ENCODE measurements at places on chromosomes 12 and 14.

DNA sequence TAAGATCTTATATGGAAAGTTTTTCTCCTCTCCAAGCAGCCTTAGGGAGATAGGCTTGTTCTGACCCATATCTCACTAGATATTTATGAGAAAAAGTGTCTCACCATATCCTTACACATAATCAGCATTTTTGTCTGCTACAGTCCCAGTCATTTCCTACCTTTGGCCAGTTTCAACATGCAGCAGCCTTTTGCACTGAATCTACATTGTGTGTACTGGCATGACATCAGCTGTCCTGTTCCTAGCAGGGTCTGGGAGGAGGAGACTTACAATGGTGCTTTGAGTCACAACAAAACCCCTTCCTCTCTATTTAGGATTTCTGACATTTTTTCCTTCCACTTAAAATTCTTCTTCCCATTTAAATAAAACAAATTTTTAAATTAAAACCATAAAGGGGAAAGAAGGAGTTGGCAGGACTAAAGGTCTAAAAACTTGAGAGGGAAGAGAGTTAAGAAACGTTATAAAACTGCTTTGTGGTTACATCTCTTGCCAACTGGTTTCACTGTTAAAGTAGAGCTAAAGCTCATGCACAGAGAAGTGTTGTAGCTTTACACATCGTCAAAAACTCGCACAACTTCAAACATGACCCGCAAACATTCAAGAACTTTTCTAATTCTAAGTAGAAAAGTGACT lies 53.3 kb upstream of the CERS5 start:
- no peak for DNase-seq

GRCh38 chr14:104290756-104291122 lies 152.4 kb downstream of the KIF26A start:
- no peak for DNase-seq

- DNase-seq = no peak
Observed at GRCh38 chr12:112191840-112192321, 66.5 kb downstream of the TRAFD1 start.

- DNase-seq = no peak
Observed at GRCh38 chr14:95130549-95130948, 26.8 kb downstream of the DICER1 start.

GRCh38 chr14:68376067-68376779 lies 416.6 kb downstream of the ZFP36L1 start:
- DNase-seq = no peak

GRCh38 chr12:76156314-76156713 lies 71.8 kb upstream of the NAP1L1 start:
- no peak for DNase-seq

DNA sequence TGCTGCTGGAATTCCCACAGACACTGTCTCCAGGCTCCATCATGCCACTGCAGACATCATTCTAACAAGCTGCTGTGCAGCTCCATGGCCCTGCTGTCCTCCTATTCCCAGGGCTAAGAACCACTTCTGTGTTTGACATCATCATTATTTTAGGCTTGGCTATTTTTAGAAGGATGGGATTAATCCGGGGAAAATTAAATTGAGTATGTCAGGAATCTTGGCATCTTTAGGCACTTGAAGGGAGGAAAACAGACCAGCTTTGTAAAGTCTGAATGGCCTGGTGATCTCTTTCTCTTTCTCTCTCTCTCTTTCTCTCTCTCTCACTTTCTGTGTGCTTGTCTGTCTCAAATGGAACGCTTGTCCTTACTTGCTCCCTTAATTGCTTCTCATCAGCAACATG lies 568.3 kb upstream of the FLRT2 start:
- DNase-seq = no peak

- DNase-seq = no peak
Observed at GRCh38 chr12:22254478-22254877, 80.0 kb downstream of the ST8SIA1 start.

GRCh38 chr12:52601671-52602070 lies 408 bp upstream of the KRT72 start:
- no peak for DNase-seq

DNA sequence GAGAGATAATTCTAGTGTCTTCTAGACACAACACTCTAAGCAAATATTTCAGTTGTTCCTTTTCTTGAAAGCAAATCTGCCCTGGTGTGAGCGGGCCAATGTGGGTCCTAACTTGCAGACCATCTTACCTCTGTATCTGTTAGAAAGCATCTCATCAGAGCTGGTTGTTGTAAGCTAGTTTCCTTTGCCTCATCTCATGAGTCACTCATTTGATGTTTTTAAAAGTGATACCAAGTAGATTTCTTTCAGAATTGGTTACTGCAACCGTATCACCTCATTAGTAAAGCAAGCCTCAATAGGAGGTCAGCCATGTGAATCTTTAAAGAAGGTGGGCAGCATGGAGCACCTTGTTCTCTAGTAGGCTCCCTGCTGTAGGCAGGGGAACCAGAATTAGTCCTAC lies 78.6 kb downstream of the DAAM1 start:
- no peak for DNase-seq

- no peak for DNase-seq
Observed at GRCh38 chr12:4422985-4423384, 22.6 kb downstream of the FGF6 start.

- DNase-seq = no peak
Observed at GRCh38 chr12:65944637-65945036, 120.4 kb downstream of the HMGA2 start.

- no peak for DNase-seq
Observed at GRCh38 chr14:24133735-24134134, 2.3 kb upstream of the PSME1 start.

DNA sequence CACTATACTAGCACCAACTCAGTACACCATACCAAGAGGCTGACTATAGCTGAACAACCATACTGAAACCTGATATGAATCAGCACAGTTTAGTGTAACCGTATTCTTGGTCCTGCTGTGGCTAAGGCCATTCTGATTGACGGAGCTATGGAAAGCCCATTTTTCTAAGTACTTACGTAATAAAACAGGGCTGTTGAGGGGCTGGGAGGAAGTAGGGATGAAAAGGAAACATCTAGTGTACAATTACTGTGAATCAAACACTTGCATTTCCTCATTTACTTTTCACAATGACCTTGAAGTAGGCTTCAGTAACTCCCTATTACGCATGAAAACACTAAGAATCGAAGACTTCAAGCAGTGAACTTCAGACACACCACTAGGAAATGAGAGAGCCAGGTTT lies 198.2 kb downstream of the BTG1 start:
- DNase-seq = no peak

DNA sequence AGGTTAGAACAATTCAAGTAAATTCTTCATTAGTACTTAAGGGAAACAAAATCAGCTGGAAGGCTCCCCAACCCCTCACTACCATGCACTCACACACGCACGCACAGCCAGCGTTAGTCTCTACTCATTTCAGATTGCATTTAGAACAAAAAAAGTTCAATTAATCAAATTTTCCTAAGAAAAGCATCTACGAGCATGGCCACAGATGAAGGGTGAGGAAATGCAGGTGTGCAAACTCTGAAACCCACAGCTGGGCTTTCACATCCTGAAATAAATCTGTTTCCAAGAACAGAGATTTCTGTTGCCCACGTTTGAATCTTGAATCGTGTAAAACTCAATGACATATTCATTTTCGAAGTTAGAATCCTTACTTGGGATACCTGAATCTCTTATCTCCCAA lies 62.6 kb downstream of the SEL1L start:
- no peak for DNase-seq

- no peak for DNase-seq
Observed at GRCh38 chr12:25056486-25057130, 107.7 kb upstream of the BCAT1 start.

- no peak for DNase-seq
Observed at GRCh38 chr14:33510063-33510481, 440.8 kb downstream of the EGLN3 start.

DNA sequence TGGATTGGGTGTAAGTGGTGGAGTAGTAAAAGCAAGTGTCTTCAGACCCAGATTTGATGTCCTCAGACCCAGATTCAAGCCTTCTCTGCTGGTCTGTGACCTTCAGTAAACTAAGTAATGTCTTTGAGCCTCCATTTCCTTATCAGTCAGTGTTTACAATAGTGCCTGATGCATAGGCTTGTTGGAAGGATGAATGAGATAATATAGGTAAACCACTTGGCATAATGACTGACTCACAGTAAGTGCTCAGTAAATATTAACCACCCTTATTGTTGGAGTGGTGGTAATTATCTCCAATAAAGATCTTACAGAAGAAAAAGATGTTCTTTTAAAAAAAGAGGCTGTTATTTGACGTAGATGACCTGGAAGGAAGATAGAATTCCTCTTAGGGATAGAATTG lies 86.2 kb downstream of the IGF1 start:
- no peak for DNase-seq

GRCh38 chr12:40834321-40834720 lies 142.1 kb downstream of the CNTN1 start:
- no peak for DNase-seq

DNA sequence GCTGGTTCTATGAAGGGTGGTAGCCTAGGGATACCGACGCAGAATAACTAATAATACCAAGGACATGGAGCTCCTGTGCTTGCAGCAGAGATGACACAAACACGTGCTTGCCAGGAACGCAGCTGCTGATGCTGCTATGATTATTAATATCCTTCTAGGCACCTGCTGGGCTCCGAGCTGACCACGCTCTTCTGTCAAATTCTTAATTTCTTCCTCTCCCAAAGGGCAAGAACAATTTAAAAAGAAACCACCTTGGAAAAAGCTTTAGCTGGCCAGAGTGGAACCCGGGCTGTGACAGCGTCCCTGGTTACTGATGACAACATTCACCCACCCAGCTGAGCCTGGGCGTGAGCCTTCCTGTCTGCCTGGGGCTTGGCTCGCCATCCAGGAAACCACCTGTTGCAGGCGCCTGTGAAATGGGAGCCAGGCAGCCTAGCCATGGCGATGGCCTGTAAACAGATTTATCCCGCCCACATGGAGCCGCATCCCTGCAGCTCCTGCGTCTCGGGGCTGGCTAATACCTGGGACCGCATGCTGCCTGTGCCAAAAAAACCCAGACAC lies 28.8 kb downstream of the CLMN start:
- peak; percentile 63 for DNase-seq

GRCh38 chr12:75439048-75439447 lies 41.5 kb upstream of the GLIPR1 start:
- no peak for DNase-seq

GRCh38 chr14:71996610-71997009 lies 64.4 kb downstream of the RGS6 start:
- no peak for DNase-seq

DNA sequence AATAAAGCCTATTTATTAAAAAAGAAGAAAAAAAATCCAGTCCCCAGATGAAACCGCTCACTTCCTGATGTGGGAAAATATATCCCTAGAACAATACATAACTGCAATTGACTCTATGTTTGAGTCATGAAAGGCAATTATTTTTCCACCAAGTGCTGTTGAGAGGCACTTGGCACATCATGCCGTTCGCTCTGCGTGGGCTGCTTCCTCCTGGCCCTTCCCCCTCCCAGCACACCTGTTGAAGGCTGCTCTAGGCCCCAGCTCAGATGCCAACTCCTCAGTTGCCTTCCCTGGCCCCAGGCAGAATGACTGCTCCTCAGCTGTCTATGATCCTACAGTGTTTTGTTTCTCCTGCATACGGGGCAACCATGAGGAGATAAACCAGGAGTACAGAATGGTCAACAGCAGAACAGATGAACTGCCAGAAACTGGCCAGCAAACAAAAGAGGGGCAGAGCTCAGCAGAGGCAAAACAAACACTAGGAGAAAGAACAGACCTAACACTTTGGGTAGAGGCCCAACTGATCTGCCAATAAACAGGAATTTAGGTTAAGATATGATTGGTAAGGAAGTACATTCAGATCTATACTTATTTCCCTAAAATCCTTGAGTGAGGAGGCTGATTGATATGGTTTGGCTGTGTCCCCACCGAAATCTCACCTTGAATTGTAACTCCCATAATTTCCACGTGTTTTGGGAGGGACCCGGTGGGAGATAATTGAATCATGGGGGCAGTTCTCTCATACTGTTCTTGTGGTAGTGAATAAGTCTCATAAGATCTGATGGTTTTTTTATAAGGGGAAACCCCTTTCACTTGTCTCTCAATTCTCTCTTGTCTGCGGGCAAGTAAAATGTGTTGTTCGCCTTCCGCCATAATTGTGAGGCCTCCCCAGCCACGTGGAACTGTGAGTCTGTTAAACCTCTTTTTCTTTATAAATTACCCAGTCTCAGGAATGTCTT lies 58.6 kb downstream of the SLC38A1 start:
- DNase-seq = peak; percentile 44

- no peak for DNase-seq
Observed at GRCh38 chr14:21346532-21347135, 37.2 kb downstream of the SUPT16H start.

GRCh38 chr12:130064999-130065398 lies 97.3 kb upstream of the FZD10 start:
- no peak for DNase-seq

- DNase-seq = no peak
Observed at GRCh38 chr14:64930085-64930843, 12.3 kb downstream of the GPX2 start.

DNA sequence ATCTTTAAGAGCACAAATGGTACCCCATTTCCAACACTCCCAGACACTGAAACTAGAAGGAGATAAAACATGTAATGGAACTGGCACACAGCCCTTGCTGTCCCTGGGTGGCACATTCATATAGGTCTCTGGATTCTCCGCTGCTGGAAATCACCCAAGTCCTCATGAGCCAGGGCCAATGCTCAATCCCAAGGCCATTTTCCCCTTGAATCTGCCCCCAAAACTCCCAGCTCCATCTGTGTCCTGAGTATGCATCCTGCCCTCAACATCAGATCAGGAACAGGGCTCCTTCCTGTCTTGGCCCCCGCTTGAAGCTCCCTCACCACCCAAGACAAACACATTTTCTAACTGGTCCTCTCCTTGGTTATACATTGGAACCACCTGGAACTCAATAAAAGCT lies 24.6 kb downstream of the KRT76 start:
- no peak for DNase-seq

DNA sequence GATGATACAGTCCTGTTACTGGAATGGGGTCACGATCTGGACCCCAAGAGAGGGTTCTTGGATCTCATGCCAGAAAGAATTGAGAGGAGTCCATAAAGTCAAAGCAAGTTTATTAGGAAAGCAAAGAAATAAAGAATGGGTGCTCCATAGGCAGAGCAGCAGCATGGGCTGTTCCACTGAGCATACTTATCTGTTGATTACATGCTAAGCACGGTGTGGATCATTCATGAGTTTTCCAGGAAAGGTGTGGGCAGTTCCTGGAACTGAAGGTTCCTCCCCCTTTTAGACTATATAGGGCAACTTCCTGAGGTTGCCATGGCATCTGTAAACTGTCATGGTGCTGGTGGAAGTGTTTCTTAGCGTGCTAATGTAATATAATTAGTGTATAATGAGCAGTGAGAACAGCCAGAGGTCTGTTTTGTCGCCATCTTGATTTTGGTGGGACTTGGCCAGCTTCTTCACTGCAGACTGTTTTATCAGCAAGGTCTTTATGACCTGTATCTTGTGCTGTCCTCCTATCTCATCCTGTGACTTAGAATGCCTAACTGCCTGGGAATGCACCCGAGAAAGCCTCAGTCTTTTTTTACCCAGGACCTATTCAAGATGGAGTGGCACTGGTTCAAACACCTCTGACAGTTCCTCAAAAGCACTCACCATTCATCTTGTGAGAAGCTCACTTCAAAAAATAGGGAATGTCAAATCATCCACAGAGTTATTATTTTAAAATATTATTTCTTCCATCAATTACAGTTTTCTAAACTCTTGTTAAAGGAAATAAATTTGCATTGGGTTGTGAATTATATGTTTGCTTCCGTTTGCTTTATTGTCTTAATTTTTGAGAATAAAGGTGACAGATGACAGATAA lies 1358.8 kb upstream of the TMEM132C start:
- no peak for DNase-seq

- DNase-seq = no peak
Observed at GRCh38 chr12:24697295-24697694, 251.6 kb downstream of the BCAT1 start.

- DNase-seq = no peak
Observed at GRCh38 chr12:10667581-10667980, 6.3 kb downstream of the STYK1 start.
